ENCODE measurements at places on chromosomes 6 and 20. TPM values are rescaled to one million over a fixed set of nuclear protein-coding genes. Genes with fewer than 3 reads are reported as not detected.

DNA sequence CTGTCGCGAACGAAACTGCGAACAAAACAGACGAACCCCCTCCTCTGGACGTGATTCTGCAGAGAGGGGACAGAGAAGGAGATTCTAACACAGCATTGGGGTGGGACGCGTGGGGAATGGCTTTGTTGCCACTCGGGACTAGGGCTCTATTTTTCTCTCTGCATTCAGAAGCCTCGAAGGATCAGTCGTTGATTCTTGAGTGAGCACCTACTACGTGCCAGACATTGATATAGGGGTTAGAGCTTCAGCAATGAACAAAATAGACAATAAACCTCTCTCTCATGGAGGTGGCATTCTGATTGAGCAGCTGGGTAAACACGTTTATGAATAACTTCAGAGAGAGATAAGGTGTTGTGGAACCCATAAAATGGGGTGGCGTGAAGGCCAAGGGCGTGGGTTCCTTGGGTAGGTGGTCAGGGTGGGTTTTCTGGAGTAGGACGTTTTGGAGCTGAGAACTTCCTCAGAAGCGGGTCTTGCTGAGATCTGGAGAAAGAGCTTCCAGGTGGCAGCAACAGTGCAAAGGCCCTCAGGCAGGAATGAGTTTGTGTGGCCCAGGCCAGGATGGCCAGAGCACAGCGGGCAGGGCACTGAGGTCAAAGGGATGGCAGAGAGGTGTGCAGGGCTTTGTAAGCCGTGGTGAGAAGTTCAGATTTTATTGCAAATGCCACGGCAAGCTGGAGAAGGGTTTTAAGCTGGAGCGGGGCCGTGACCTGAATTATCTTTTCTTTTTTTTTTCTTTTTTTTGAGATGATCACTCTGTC, 884 bp downstream of the SLC2A10 start:
- no peaks in the 10 kb centered on the region for H3K4me1 ChIP-seq
- no peak for DNase-seq
- no peak overlapping the region for H3K27ac ChIP-seq
- H3K4me3 ChIP-seq: no peak overlapping the region

- peak; percentile 28 for DNase-seq
- no peak overlapping the region for H3K4me3 ChIP-seq
- H3K27me3 ChIP-seq: no peaks in the 10 kb centered on the region
- no peak overlapping the region for H3K27ac ChIP-seq
- peaks cover 38% of the 10 kb centered on the region for H3K4me1 ChIP-seq
Observed at GRCh38 chr6:149363154-149363553, 36.9 kb upstream of the SUMO4 start.

GRCh38 chr6:160790028-160790792, 88.2 kb downstream of the PLG start:
- H3K4me1 ChIP-seq: peaks cover 23% of the 10 kb centered on the region
- peak overlapping the region; percentile 21 for H3K27ac ChIP-seq
- no peak overlapping the region for H3K4me3 ChIP-seq
- H3K27me3 ChIP-seq: no peaks in the 10 kb centered on the region

GRCh38 chr6:140009286-140009685, 634.8 kb upstream of the CITED2 start:
- H3K4me3 ChIP-seq: no peak overlapping the region
- DNase-seq: no peak
- H3K27me3 ChIP-seq: no peaks in the 10 kb centered on the region

DNA sequence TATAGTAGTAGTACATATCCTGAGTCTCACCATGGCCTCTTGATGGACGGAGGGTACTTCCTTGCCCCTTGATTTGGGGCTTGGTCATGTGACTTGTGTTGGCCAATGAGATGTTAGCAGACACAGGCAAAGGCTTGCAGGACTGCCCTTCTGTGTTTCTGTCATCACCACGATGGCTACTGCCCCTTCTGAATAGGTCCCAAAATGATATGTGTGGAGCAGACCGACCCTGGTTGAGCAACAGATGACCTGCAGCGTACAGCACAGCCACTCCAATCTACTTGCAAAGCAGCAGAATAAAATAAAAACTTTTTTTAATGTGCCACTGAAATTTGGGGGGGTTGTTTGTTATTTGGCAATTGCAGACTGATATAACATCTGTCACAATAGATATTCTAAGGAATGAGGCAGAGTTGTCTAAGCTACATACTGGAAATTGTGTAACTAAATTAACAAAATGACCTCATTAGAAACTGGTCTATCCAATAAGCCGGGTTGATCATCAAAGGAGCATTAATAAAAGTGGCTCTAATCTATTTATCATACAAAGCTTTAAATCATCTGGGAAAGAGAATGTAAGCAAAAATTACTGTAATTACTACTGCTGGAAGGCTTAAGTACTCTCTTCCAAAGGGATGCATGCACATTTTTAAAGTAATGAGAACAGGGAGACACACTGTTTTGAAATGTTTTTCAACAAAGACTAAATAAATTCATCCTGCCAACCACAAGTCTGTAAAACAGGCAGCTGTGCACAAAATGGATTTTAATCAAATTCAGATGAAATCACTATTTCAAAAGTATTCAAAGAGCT, 209.5 kb downstream of the KIF16B start:
- H3K4me3 ChIP-seq: no peak overlapping the region
- no peak overlapping the region for H3K27ac ChIP-seq
- no peaks in the 10 kb centered on the region for H3K4me1 ChIP-seq
- DNase-seq: no peak
- H3K36me3 ChIP-seq: peaks cover 12% of the 10 kb centered on the region

DNA sequence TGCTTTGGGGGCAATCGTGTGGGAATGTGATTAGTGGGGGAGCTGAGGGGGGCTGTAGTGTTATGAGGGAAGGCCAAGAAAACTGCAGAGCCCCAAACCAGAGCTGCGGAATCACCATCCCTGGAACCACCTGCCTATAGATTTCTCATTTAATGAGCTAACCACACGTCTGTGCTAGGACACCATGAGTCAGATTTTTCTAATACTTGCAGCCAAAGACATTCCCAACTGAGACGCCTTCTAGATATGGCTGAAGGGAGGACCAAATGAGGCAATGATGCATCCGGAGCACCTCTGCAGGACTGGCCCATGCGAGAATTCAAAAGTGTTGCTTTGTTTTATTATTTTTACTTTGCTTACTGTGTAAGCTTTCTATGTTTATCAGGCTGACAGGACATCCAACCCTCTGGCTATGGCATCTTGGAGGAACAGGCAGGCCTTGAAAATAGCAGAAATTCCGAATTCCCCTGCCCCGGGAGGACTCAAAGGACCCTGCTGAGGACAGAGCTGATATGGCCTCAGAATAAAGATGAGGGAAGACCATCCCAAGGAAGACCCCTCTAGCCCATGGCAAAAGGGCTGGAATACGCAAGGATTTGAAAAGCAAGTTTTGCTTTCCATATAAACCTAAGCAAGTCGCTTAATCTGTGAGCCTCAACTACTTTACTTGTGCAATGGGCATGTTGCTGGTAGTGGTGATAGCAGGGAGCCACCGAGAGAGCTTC, 3.1 kb upstream of the PTGIS start:
- peaks cover 54% of the 10 kb centered on the region for H3K27me3 ChIP-seq
- DNase-seq: peak; percentile 41
- H3K4me1 ChIP-seq: peaks cover 5% of the 10 kb centered on the region

Gene AKAP12
- total RNA-seq: 0.34 TPM

DNA sequence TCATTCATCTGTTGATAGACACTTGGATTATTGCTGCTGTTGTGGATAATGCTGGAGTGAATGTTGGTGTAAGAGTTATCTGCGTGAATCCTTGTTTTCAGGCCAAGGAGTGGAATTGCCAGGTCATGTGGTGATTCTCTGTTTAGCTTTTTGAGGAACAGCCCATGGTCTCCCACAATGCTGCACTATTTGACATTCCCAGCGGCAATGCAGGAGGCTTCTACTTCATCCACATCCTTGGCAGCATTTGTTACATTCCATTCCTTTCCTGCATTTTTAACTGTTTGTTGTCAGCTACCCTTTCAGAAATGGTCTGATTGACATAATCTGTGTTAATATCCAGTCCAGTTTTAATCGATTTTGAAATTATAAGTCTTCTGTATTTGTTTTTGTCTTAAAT, 51.7 kb upstream of the CLDN20 start:
- no peak for DNase-seq
- H3K27ac ChIP-seq: no peak overlapping the region
- no peaks in the 10 kb centered on the region for H3K36me3 ChIP-seq
- H3K27me3 ChIP-seq: no peaks in the 10 kb centered on the region
- no peaks in the 10 kb centered on the region for H3K4me1 ChIP-seq

DNA sequence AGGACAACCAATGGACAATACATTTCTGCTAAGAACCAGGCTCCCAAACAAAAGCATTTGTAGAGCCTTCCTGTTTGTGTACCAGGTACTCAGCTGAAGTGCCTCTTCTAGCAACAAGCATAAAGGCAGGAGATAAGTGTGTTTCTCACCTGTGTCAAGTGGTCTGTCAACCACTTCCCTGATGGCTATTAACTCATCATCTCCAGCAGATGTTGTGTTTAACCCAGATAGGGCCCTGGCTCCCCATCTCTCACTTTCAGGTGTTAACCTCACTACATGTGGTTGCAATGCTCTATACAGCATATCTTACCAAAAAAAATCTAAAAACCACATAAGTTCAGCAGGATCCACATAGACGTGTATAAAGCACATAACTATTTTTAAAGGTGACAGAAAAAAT, 9.6 kb upstream of the IL17A start:
- H3K27me3 ChIP-seq: no peaks in the 10 kb centered on the region
- no peak for DNase-seq
- H3K4me1 ChIP-seq: no peaks in the 10 kb centered on the region
- H3K27ac ChIP-seq: no peak overlapping the region

Gene DBNDD2
- total RNA-seq: 13.0 TPM

Gene BCKDHB
- total RNA-seq: 14.5 TPM

Gene OXT
- not detected for total RNA-seq

DNA sequence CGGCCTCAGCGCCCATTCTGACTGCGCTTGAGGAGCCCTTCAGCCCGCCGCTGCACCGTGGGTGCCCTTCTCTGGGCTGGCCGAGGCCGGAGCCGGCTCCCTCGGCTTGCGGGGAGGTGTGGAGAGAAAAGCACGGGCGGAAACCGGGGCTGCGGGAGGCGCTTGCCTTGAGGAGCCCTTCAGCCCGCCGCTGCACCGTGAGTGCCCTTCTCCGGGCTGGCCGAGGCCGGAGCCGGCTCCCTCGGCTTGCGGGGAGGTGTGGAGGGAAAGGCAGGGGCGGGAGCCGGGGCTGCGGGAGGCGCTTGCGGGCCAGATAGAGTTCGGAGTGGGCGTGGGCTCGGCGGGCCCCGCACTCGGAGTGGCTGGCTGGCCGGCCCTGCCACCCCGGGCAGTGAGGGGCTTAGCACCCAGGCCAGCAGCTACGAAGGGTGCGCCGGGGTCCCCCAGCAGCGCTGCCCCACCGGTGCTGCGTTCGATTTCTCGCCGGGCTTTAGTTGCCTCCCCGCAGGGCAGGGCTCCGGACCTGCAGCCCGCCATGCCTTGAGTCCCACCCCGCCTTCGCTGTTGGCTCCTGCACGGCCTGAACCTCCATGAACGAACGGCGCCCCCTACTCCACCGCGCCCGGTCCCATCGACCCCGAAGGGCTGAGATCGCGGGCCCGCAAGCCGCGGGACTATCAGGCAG, 45.7 kb upstream of the MCUR1 start:
- peaks cover 5% of the 10 kb centered on the region for H3K36me3 ChIP-seq
- no peaks in the 10 kb centered on the region for H3K4me1 ChIP-seq
- peaks cover 5% of the 10 kb centered on the region for H3K27me3 ChIP-seq
- no peak overlapping the region for H3K27ac ChIP-seq
- DNase-seq: no peak

DNA sequence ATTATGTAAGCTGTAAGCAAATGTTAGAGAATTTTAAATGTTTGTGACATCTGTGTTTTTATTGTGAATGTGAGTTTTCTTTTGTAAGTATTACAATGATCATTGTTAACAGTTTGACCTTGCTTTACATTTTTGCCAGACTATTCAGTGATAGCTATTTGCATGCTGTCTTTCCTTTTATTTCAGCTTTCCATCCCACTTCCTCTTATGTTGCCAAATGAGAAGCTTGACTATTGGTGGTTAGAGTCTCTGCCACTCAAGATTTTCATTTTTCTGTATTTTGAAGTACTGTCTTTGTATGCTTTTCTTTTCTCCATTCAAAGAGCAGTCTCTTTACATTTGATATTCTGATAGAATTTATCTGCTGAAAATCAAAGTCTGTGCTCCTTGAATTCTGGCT, 104.1 kb downstream of the PRIM2 start:
- H3K4me3 ChIP-seq: no peak overlapping the region
- H3K4me1 ChIP-seq: peaks cover 14% of the 10 kb centered on the region
- H3K27me3 ChIP-seq: no peaks in the 10 kb centered on the region
- H3K27ac ChIP-seq: no peak overlapping the region

Gene APOBEC2
- not detected for total RNA-seq

- H3K4me3 ChIP-seq: no peak overlapping the region
- DNase-seq: no peak
- peaks cover 17% of the 10 kb centered on the region for H3K4me1 ChIP-seq
- H3K27ac ChIP-seq: no peak overlapping the region
Observed at GRCh38 chr20:56380375-56380774, 11.6 kb downstream of the AURKA start.

GRCh38 chr20:57791178-57791962, 81.6 kb upstream of the PMEPA1 start:
- H3K27ac ChIP-seq: no peak overlapping the region
- no peak for DNase-seq
- peaks cover 10% of the 10 kb centered on the region for H3K4me1 ChIP-seq
- H3K36me3 ChIP-seq: no peaks in the 10 kb centered on the region
- H3K4me3 ChIP-seq: no peak overlapping the region

GRCh38 chr6:3627956-3628835, 123.3 kb downstream of the PXDC1 start:
- H3K4me1 ChIP-seq: peaks cover 6% of the 10 kb centered on the region
- H3K36me3 ChIP-seq: no peaks in the 10 kb centered on the region
- H3K27me3 ChIP-seq: no peaks in the 10 kb centered on the region
- H3K4me3 ChIP-seq: no peak overlapping the region
- H3K27ac ChIP-seq: no peak overlapping the region
- no peak for DNase-seq

Gene FAM209B
- not detected for total RNA-seq

DNA sequence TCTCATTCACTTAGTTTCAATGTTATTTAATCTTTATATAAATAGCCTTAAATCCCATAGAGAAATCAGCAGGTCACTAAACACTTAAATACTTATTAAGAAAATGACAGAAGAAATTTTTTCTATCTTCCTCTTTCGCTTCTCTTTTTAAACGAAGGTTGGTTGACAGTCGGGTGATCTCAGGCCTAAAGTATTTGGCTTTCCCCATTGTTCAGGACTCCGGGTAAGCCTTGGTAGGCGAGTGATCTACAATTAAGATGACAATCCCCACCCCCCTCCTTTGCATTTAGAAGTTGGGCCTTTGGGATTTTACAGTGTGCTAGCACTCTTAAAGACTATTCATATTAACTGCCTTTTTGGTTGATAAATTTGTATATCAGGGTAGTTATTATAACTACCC, 19.7 kb upstream of the UTRN start:
- peaks cover 22% of the 10 kb centered on the region for H3K4me1 ChIP-seq
- peak; percentile 84 for DNase-seq
